Stomach (tissue), 19 donors: ENCODE measurements at places on chromosomes 11 and 22. TPM values are rescaled to one million over a fixed set of nuclear protein-coding genes. Genes with fewer than 3 reads are reported as not detected.

- DNase-seq: no peak
These were observed 118.9 kb downstream of the CTTN start for GRCh38 chr11:70517203-70517602.

- DNase-seq: peak; percentile 42
These were observed 6.6 kb downstream of the RASSF10 start for GRCh38 chr11:13015753-13016152.

- no peak for DNase-seq
These were observed 29.1 kb downstream of the ST3GAL4 start for GRCh38 chr11:126384449-126385070.

DNA sequence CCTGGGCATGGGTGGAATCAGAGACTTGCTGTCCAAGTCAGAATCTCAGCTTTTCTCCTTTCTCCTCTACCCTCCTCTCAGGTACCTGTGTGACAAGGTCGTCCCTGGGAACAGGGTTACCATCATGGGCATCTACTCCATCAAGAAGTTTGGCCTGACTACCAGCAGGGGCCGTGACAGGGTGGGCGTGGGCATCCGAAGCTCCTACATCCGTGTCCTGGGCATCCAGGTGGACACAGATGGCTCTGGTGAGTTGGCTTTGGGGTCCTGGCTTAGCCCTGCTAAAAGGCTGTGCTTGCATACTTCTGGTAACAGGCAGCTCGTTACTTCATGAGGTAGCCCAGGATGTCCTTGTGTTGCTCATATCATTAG, 10.7 kb downstream of the MCM5 start:
- DNase-seq: no peak

- no peak for DNase-seq
These were observed 41.7 kb downstream of the HORMAD2 start for GRCh38 chr22:30121960-30122359.

DNA sequence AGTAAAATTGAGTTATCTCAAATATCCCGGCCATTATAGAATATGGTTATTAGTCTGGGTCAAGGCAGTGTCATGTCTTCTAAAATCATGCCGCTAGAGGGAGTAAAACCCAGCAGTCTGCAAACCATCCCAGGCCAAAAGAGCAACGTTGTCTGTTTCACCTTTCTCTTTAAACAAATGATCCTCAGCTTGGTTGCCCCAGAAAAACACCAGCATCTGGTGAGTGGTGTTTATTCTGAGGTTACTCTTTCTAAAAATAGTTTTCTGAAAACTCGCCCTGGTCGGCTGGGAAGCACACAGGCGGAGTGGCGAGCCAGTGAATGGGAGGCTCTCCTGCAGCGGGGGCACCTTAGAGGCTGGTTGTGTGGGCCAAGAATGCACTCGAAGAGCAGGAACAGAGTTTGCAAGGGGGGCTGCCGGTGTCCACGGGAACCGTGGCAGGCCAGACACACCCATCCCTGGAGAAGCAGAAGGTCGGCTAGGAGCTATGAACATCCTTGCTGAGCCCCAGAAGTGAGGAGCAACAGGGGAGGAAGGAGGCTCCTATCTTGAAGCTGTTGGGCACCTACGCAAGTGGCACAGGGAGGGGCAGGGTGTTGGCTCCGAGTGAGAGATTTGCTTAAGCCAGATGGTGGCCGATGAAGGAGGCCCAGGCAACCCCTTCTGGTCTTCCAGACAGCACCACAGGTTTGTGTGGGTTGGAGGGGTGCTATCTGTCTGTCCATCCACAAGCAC, 297.1 kb downstream of the ETS1 start:
- peak; percentile 61 for DNase-seq

DNA sequence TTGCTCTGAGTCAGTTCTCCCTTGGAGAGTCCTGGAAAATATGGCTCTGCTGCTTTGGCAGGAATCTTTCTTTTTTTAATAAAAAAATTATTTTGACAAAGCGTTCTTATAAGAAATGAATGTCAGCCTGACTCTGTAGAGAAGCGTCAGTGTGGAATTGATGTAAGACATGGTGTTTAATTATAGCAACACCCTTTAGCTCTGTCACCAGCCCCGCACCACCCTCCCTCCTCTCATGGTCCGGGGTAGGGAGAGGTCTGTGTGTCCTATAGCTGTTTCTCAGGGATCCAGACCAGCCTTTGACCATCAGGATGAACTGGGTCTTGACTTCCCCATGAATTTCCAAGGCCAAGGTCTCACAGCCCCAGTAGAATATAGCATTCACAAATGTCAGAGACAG, 120.6 kb downstream of the CHST1 start:
- no peak for DNase-seq

GRCh38 chr22:50529897-50530579, at the start of gene TYMP:
Gene TYMP (minus strand): TSS chr22:50530012. CDS start chr22:50529709, 303 bp downstream.
- peak; percentile 91 for DNase-seq

DNA sequence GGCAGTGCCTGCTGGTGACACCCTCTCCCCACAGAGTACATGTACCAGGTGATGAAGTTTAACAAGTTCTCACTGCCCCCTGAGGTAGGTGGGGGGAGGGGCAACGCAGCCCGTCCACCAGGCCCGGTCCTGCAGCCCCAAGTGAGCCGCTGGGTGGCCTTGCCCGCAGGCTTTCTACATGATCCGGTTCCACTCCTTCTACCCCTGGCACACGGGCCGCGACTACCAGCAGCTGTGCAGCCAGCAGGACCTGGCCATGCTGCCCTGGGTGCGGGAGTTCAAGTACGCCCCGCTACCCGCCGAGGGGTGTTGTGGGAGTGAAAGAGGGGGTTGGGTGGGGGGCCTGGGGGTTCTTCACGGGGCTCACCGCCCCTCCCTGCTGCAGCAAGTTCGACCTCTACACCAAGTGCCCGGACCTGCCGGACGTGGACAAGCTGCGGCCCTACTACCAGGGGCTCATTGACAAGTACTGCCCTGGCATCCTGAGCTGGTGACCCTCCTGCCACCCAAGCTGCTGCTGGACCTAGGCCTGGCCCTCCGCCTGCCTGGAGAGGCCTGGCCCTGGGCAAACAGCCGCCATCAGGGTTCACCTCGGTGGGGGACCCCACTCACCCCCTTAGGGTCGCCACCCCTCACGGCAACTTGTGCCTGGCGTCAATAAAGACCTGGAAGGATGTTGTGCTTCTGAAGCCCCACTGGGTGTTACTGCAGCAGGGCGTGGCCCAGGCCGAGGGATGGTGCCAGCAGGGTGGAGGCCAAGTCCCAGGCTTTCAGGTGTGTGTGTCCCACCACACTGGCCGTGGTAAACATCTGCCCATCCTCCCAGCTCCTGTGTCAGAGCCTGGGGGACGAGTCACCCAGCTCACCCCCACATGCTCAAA, 2.9 kb downstream of the MIOX start:
- DNase-seq: peak; percentile 3

GRCh38 chr22:45843031-45843430, 133.9 kb downstream of the WNT7B start:
- DNase-seq: no peak

GRCh38 chr11:17263769-17264168, 12.8 kb upstream of the NUCB2 start:
- no peak for DNase-seq

DNA sequence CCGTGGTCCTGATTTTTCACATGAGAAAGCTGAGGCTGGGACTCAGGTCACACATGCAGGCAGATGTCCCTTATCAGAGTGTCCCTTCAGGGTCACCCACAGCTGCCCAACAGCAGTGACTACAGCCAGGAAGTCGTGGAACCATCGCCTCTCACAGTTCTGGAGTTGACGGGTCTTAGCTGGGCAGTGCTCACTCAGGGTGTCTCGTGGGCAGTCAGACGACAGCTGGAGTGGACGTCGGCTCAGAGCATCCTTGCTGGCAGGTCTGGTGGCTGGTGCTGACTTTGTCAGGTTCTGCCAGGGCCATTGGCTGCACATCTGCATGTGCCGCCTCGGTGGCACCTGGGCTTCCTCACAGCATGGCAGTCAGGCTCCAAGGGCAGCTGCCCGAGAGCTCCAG, 35.6 kb upstream of the TH start:
- DNase-seq: peak; percentile 20

DNA sequence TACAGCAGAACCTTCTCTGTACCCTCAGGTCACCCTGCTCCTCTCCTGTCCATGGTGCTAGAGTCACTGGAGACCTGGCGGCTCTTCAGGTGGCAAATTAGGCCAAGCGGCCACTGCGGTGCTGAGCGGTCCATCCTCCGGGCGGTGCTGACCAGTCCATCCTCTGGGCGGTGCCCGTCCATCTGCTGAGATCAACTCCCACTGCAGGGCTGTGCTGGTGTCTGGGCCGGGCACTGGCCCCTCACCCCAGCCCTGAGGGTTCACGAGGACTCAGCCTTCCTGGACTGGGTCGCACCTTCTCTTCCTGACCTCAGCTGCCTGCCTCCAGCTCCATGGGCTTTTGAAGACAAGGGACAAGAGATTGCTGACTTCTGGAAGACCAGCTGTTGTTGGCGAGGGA, 782.9 kb downstream of the BRD1 start:
- DNase-seq: no peak

GRCh38 chr11:2289350-2289749, 12.4 kb downstream of the C11orf21 start:
- no peak for DNase-seq

DNA sequence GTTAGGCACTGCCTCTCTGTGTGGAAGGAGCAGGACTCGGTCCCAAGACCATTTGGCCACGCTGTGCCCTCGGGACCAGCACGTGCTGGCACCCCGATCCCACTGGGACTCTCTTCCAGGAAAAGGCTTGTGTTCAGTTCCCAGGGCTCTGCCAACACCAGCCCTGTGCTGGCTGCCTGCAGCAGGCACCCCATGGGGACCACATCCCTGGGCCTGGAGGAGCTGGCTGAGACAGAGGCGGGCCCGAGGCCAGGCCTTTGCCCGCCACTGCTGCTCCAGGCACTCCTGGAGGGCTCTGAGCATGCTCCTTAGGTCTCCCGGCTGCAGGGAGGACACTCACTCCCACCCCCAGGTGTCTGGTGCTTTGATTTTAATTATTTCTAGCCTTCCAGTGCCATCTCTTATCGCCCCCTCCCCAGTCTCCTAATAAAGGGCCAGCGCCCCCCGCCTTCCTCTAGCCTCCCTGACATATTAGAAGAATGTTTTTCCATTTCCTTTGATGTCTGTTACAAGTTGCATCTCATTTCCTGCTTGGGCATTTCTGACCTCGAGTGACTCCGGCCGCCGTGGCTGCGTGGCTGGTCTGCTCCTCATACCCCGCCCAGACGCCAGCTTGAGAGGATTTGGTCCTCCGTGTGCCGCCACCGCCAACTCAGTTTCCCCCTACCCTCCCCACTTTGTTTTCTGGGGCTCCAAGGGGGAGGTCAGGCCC, 14.4 kb downstream of the CDKN1C start:
- no peak for DNase-seq

DNA sequence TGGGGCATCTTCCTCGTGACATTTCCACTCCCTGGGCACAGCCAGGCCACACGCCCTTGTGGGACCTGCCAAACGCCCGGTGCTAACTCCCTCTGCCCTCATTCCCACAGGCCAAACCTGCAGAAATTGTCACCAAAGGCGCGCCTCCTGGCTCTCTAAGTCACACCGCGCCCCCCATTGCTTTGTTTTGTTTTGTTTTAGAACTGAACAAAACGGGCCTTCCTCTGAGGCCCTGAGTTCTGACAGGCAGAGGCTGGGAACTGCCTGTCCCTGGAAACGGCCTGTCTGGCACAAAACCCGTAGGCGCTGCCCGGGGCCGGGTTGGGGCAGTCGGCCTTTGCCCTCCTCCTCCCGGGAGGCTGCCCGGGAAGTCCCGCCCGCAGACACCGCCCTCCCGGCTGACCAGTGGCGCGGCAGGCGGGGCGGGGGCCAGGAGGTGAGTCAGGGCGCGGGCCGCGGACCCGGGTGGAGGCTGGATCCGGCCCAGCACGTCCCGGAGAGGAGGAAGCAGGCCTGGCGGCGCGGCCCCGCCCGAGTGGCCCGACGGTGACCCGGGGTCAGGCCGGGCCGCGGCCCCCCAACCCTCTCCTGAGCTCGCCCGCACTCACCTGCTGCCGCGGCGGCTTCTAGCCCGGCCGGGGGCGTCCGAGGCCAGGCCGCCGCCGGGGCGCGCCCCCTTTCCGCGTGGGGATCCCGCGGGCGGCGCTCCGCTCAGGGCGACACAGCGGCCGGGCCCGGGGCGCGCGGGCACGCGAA, 465 bp downstream of the SUN2 start:
- peak; percentile 97 for DNase-seq

- no peak for DNase-seq
These were observed 4.3 kb downstream of the BCO2 start for GRCh38 chr11:112179601-112180000.

DNA sequence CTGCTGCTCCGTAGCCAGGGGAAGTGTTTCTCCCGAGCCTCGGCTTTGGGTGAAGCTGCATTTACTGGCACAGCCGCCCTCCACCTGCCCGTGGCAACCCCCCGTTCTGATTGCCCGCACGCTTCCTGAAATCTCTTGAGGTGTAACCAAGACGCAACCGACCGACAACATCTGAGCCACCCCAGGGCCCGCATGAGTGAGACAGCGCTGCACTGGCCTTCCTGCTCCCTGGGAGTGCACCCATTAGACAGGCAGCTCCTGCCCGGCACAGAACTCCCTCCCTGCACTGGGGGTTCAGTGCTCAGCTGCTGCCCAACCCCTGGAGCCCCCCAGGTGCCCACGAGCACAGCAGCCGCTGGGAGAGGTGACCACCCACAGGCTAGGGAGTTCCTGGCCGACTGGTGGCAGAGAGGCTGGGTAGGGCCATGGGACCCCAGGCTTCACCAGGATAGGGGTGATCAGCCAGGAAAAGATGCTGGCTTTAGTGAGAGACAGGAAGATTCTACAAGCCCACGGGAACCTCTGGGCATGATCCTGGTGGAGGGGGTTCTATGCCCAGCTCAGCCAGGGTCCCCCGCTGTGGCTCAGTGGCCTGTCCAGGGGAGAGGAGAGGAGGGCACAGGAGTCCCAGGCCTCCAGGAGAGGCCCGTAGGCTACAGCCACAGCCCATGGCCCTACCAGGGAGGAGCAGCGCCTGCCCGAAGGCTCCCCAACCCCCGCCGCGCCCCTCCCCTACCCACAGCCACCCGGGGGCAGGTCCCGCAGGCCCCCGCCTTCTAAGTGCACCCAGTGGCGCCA, 14.6 kb downstream of the PLXNB2 start:
- DNase-seq: no peak

- no peak for DNase-seq
These were observed 61.9 kb downstream of the P4HA3 start for GRCh38 chr11:74249496-74249895.

The APOA1 gene
- total RNA-seq: not detected

The OR8D4 gene
- not detected for total RNA-seq

The ART5 gene
- total RNA-seq: not detected

The C22orf39 gene
- total RNA-seq: 46.3 TPM

The MCAM gene
- 111 TPM for total RNA-seq

The POTEH gene
- not detected for total RNA-seq
